ENCODE measurements at places on chromosomes 7 and 10.

DNA sequence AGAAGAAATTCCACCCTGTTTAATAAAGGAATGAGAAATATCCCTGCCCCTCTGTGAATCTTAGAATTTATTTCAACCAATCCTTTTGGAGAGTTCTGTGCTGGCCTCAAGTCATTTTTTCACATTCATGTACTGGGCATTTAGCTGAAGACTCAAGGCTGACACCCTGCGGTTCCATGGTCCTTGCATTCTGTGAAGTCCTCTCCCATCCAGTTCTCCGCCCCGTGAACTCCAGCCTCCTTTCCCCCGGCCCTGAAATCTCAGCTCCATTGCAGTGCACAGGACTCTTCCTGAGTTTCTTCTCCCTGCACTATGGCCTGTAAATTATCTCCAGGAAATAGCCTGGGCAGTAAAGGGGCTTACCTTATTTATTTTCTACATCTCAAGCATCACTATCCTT is 183.0 kb upstream of the KCND2 start:
- DNase-seq = no peak

DNA sequence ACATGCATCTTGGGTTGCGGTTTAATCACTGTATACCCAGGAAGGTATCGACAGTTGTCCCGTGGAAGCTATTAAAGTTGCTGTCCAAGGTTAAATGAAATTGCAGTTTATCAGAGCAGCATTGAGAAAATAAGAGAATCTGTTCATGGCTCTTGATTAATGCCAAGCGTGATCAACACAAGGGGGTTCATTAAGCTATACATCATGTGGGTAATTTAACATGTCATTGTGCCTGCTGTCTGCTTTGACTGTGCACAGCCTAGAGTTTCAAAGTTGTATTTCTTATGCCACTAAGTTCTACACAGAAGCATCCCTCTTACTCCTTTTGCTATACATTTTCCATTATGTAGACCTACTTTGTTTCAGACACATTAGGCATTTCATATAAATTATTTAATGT is 74.8 kb upstream of the SP8 start:
- DNase-seq = no peak

DNA sequence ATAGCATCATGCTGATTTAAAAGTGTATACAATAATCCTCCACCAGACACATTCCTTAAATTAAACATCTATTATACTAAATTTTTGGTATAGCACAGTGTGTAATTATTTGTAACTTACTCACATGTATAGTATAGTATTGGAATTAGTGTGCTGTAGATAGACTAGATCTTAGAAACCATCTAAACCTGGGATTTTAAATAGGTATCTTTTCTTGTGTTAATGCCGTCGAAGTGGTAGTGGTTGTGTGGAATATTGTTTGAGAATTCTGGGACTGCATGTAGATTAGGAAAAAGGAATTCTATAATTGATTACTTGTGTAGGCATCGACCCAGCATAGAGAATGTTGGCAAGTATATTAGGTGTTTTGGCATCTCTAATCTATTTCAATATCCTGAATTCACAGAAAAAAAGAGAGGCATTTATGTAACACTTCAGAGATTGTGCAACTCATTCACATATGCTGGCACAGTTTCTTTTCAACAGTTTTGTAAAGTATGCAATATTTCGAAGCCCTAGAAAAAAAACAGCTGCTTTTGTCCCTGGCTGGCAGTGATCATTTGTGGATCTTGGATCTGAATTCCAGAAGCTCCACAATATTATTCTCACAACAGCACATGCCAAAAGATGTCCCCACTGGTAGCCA is 145.5 kb upstream of the AGR3 start:
- DNase-seq = no peak

GRCh38 chr10:125062914-125063230 is 97.5 kb downstream of the CTBP2 start:
- no peak for DNase-seq

DNA sequence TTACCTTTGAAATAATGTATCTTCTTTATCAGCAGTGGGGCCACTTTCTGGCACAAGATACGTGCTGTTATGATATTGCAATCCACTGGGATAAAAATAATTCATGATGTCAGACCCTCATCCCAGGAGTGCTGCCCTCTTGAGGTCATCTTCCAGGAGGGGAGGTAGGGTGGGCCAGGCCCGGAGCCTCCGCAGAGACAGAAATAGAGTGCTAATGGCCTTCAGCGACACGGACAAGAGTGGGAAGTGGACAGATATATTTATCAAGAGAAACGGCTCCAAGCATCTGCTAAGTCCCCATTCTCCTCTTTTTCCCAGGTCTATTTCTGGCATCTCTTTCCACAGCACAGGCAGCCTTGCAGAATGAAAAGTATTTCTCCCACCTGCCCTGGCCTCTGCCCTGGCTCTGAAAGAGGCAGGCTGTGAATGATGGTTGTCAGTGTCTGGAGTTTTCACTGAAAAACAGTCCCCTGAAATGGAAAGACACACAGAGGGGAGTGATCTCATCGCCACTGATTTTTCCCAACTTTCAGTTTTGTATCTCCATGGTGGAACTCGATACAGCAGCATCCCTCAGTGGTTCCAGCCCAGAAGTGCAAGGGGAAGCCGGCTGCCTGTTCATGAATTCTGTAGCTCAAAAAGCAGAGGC is 251.7 kb upstream of the MYO3A start:
- no peak for DNase-seq

DNA sequence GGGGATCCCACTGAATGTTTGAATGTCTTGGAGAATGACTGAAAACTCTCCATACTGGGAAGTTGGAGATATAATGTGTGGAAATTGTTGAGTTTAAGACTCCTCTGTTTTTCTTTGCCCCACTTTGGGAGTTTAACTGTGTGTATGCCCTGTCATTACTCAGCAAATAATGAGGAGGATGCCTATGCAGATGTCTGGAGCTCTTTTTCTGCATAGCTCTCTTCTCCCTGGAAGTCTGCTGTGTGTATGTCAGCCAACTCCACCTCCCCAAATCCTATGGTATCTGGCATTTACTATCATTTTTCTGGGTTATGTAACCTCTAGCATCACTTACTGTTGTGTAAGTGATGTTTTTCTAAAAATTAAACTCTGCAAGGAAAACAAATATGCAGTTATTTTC is 122.2 kb downstream of the ANKRD7 start:
- no peak for DNase-seq

DNA sequence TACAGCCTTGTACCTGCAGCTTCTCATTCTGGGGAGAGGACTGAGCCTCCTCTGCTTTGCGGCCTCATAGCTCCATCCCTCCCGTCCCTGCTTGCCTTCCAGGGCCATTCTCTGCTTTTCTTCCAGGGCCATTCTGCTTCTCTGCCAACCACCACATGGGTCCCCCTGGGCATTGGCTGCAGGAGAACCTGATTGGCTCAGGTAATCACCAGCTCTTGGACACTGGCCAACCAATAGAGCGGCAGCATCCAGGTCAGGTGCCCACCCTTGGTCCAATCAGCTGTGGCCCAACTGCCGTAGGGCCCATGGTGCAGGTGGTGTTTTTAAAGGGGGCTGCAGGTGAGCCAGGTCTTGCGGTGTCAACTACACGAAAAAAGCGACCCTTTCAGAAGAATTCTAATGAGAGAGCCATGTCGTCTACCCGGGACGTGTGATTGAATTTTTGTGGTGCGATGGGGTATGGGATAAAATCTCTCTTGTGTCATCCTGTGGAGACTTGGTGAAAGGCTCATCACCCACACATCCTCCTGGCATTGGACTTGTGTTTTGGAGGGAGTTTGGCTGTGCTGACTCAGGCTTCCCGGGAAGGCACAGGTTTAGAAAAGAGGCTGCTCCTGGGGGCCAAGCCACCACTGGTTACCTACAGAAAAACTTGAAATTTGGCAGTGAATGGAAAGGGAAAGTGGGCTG is 46.0 kb upstream of the PODXL start:
- no peak for DNase-seq

GRCh38 chr10:21724020-21724589 is 190.1 kb downstream of the MLLT10 start:
- no peak for DNase-seq

DNA sequence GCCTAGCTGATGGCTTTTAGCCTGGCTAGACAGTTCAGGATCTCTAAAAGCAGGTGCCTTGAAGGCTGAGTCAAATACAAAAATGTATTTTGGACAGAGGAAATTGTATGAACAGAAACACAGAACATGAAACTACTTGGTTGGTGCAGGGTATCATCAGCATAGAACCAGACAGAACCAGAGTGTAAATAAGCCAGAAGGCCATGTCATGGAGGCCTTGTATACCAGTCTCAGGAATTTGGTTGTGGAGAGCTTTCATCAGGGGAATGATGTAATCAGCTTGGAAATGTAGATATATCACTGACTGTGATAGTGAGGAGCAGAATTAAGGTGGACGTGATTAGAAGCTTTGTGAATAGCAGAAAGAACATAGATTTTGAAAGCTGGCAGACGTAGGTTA is 82.9 kb downstream of the CFTR start:
- DNase-seq = no peak

- no peak for DNase-seq
Measured at GRCh38 chr7:8070451-8071180, 102.0 kb downstream of the GLCCI1 start.

DNA sequence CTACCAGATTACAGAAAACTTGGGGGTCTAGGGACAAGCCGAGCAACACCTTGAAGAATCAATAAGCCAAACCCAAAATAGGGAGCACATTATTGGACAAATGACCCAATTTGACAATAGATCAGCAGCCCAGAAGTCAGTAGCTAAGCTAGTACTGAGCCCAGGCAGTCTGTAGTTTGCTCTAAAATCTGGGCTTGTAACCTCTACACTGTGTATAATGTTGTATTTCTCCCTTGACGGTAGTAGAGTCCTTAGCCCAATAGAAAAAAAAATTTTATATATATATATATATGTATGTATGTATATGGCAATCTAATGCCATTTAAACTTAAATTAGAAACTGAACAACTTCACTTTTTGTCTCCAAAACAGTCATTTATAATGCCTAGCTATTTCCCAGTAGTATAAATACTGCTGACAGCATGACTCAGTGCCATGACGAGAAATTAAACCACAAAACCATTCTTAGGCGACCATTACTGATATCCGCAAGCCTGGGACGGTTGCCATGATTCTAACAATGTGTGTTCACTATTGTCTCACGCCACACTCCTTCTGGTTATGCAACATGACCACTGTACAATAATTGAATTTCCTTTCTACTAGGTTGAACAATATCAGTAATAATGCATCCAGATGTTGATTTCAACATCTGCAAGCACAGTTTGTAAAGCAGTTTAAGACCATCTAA is 110.5 kb downstream of the IPMK start:
- DNase-seq = no peak

GRCh38 chr7:153072806-153073205 is 313.3 kb downstream of the ACTR3B start:
- no peak for DNase-seq

GRCh38 chr10:24848195-24848594 is 104.2 kb downstream of the PRTFDC1 start:
- no peak for DNase-seq

GRCh38 chr10:75293446-75293820 is 57.7 kb upstream of the COMTD1 start:
- DNase-seq = no peak

GRCh38 chr7:27399791-27400567 is 157.4 kb downstream of the EVX1 start:
- no peak for DNase-seq

- no peak for DNase-seq
Measured at GRCh38 chr10:129459762-129460539, 7.1 kb upstream of the MGMT start.

DNA sequence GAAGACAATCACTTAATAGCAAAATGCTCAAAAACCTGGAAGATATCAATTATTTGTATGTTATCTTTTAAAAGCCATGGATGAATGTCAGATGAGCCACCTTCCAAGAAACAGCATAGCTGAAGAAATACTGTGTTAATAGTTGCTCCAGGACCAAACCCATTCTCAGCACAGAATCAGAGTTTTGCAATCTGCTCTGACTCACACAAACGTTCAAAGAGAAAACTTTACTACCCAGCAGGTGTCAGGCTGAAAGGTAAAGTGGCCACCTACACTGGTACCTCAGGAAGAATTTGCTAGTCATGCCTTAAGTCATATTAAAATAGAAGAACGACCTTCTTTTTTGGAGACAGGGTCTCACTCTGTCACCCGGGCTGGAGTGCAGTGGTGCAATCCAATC is 526.5 kb downstream of the PARD3 start:
- DNase-seq = no peak

- DNase-seq = no peak
Measured at GRCh38 chr7:123674399-123675180, 18.9 kb downstream of the LMOD2 start.

GRCh38 chr10:51918440-51918839 is 219.0 kb upstream of the CSTF2T start:
- DNase-seq = no peak

DNA sequence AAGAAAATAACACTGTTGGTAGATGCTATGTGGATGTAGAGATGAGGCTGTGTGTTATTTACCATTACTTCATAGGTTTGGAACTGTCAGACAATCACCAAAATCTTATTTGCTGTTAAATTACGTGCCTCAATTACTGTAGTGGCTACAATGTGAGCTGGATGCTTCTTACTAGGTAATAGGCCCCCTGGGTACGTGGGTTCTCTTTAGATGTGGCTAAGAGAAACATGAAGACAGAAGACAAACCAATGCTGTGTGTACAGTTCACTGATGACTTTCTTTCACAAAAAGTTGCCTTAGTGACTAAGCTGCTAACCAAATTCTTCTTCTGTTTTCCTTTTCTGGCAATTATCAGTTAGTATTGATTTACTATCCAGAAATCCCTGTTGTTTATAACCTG is 144.6 kb downstream of the SEMA3E start:
- DNase-seq = no peak

GRCh38 chr10:71079761-71080380 is 132.5 kb upstream of the UNC5B start:
- no peak for DNase-seq

- no peak for DNase-seq
Measured at GRCh38 chr10:11933577-11934223, 108.9 kb downstream of the UPF2 start.

DNA sequence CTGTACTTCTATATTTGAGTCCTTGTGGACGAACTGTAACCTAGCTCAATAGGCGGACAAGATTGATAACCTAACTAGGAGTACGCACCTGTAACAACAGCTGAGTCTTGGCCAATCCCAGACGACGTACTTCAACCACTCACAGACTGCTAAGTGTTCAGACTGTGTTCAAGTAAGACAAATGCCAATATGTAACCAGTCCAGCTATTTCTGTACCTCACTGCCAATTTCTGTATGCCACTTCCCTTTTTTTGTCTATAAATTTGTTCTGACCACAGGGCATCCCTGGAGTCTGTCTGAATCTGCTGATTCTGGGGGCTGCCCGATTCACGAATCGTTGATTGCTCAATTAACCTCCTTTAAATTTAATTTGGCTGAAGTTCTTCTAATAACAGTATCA is 32.2 kb downstream of the HACD1 start:
- no peak for DNase-seq

DNA sequence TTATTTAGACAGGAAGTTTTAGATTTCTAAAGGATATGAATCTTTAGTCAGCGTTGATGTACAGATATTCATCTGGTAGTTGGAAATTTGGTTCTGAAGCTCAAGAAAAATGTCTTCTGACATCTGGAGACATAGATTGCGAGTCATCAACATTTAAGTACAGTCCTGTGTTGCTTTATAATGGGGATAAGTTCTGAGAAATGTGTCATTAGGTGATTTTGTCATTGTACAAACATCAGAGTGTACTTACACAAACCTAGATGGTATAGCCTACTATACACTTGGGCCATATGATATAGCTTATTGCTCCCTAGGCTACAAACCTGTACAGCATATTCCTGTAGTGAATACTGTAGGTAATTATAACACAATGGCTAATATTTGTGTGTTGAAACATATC is 49.6 kb upstream of the UBN2 start:
- no peak for DNase-seq
